MV-4-11 (cell line): ENCODE measurements at places on chromosomes 16 and 17.

- DNase-seq = peak; percentile 15
Measured at GRCh38 chr16:81435103-81435502, 9.5 kb upstream of the CMIP start.

DNA sequence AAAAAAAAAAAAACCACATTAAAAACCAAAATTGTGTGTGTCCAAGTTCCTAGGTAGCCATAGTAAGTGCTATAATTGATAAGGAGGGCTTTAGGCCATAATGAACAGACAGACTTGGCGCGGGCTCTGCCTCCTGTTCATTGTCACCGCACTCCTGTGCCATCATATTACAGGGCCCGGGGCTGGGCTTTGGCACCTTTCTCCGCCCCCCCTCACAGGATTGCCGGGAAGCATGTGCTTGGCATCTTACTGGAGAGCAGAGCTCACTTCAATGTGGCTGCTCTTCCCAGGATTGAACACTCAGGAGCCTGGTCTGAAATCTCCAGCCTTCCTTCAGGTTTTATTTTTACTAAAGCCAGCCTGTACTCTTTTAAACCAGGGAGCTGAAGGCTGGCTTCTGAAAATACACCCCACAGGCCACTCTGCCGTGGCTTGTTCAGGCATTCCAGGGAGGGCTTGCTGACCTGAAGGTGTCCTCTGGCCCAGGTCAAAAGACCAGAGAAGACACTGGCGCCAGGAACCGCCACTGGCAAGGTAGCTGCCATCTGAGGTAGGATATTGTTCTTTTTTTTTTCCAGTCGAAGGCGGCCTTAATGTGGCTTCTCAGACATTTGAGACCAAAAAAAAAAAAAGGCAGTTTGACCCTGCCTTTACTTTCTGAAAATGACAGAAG is 39.3 kb downstream of the DHRS7B start:
- no peak for DNase-seq

DNA sequence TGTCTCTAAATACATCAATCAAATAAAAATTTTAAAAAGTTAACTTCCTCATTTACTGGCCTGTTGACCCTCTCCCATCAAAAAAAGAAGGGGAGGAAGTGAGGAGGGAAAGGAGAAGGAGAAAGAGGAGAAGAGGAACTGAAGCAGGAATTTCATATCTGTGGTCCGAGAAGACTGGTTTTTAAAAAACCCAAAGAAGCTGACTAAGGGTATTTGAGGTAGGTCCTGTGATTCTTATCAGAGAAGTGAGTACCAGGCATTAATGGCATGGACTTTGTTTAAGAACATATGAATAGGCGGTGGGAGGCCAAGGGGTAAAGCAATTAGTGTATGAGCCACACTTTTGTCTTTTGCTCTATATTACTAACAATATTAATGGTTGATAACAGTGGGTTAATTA is 2.0 kb downstream of the SLC46A1 start:
- DNase-seq = peak; percentile 81

DNA sequence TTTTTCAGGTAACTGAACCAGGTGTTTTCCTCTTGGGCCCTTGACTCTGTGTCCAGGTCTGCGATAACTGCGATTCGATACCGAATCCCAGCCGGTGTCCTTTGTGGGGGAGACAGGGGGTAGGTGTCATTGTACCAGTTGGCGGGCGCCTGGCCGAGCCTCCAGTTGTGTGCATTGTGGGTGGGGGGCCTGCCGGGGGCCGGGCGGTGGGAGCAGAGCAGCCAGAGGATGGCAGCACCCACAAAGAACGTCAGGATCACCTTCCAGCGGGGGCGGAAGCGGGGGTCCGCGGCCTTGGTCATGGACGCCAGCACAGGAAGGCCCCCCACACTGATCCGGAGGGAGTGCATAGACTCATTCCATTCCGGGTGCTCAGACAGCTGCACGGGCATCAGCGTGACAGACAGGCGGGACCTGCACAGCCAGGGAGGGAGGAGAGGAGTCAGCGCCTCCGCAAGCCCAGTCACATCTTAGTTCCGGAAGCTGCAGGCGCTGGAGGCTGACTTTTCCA is 12.3 kb downstream of the CANT1 start:
- no peak for DNase-seq

DNA sequence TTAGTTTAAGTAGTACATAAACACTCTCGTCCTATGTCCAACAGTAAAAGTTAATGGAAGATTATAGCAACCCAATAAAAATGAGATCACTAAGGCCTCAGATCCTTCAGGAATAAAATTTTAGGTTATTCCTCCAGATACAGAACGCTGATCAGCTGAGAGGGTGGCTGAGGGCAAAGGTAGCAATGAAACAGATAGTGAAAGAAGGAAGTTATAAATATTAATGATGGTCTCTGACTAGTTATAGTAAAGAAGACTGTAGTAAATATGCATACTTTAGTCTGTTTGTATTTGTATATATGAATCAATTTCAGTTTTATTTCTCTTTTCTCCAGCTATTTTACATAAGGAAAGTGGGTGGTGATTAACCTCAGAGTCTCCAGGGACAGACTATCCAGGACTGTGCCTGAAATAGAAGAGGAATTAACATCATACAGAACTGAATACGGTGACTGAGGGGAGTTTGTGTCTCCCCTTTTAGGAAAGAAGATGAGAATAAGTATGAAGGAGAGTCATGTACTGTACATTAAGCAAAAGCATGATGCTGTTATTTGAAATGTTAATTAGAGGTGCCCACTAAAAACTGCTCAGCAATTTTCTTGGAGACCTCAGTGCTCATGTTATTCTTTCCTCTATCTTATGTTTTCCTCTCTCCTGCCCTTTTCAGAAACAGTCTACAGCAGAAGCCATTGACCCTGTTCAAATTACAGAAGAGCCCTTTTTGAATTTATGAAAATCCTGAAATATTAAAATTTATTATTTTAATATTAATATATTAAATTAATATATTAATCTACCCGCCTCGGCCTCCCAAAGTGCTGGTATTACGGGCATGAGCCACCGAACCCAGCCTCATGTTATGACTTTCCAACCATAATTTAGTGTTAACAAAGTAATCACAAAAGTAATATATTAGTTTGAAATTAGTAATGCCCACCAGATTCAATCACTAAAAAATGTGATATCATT is 36.5 kb upstream of the DHRS7B start:
- no peak for DNase-seq

DNA sequence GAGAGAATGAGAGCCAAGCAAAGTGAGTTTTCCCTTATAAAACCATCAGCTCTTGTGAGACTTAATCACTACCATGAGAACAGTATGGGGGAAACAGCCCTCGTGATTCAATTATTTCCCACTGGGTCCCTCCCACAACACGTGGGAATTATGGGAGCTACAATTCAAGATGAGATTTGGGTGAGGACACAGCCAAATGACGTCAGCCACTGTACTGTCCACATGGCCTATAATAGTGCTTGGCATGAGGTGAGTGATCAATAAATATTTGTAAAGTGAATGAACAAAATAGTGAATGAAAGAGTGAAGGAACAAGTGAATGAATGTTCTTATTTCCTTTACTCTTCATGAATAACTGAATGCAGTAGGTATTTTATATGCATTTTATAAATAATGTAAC is 199.1 kb upstream of the GOT2 start:
- DNase-seq = no peak

DNA sequence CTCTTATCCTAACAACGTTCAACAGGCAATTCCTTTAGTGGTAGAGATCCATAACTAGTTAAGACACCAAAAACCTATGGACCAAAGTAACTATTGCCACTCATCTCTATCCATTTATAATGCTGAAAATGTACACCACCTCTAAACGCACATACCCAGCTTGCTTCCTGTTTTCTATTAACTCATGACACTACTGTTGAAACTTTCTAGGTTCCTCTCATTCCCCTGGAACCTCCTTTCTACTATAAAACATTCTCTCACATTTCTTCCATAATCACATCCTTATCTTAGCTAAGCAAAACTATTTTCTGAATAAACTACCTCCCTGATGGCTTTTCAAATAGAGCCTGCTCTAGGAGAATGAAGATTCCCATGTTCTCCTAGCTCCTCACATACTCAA is 42.9 kb upstream of the KSR1 start:
- DNase-seq = peak; percentile 64

DNA sequence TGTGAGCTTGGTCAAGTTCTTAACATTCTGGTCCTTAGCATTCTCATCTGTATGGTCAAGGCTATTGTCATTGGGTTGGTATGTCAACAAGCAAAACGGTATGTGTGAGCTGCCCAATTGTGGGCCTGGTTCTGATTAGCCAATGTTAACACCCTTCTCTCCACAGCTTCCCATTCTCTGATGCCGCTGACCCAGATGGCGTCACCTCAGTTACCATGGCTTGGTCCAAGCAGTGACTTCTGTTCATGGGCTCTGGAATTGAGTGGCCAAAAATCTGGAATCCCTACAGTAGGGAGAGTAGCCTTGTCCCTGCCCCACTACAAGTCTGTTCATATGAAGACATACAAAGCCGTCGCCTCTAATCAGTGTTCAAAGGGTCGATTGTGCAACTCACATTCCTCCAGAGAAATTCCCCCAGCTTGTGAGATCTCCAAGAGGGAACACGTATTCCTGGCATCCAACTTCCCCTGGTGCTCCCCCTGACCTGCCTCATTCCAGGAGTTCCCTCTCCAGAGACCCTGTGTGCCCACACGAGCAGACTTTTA is 15.8 kb downstream of the TMEM98 start:
- no peak for DNase-seq

GRCh38 chr17:13485327-13485726 is 116.4 kb downstream of the HS3ST3A1 start:
- DNase-seq = peak; percentile 73

DNA sequence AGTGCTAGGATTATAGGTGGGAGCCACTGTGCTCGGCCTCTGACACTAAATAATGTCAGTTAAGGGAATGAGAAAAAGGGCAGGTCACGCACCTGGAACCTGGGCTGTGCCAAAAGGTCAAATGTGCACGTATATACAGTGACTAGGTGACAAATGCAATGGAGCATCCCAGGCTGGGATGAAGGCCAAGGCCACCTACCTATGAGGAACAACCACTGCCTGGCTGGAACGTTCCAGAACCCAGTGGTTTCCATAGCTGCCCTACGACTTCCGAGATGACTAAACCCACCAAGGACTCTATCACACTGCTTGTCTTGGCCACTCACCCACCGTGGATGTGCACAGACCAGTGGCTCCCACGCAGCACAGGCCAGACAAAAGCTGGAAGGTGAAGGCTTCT is 16.1 kb downstream of the ZNF500 start:
- no peak for DNase-seq

GRCh38 chr16:81843243-81843582 is 64.1 kb downstream of the PLCG2 start:
- no peak for DNase-seq

DNA sequence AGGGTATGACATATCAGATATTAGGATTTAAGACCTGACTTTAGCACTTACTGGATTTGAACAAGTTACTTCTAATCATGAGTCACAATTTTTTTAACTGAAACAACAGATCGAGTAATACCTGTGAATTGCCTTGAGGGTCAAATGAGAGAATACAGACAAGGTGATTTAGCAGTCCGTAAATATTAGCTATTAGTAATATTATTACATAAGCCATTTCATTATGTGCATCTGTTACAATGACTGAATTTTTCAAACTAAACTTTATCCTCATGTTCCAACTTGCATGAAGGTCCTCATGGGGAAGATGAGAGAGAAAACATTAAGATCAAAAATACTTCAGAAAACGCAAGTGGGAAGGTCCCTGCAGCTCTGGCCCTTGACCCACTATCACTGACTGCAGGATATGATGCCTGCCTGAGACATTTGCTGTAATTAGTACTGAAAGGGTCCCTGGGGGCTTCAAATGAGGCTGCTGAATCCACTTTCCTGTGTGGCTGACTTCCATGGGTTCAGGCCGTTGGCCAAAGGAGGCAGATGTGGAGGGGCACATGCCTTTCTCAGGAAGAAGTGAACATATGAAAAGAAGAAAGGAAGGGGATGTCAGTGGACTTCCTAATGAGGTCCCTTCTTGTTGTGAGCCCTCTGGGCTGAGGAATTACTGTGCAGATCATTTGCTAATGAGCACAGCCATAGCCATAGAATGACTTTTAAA is 441.7 kb downstream of the CDH11 start:
- no peak for DNase-seq

- DNase-seq = peak; percentile 49
Measured at GRCh38 chr17:1227917-1228780, 42.1 kb upstream of the BHLHA9 start.

DNA sequence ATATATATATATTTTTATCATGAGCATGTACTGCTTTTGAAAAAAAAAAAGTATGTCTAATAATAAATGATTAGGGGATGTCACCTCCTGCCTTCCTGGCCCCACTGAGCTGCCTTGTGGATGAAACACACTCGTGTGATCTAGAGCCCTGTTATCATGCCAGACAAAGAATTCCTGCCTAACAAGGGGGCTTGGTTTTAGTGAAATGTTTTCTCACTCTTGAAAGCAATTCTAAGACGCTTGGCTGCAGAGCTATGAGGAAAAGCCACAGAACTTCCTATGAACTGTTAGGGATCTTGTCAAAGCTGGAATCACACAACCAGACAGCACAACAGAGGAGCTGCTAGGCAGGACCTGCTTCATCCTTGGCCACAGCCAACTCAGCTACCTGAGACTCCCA is 4.0 kb downstream of the ZDHHC1 start:
- DNase-seq = no peak

DNA sequence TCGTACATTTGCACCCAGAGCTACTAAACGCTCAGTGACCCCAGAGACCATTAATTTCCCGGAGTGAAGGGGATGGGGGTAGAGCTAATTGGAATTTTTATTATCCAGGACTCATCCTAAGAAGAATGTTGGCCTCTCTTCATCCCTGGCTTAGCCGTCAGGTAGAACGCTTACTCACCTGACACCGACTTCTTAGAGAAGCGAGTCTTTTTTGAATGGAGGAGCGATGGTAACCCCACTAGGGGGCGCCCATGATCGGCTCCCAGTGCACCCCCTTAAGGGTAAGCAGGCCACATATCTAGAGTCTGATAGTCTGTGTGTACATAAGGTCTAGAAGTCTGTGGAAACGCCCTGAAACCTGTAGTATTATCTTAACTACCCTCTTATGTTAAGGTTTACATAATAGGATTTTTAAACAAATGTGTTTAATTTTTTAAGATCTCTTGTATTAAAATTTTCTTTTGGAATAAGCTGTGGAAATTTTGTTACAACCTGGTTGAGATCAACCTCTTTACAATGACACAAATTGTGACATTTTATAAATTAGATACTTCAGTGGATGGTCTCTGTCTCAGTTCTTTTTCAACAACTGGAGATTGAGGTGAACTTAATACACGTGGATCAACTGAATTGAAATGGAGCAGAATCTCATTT is 229.8 kb downstream of the CPPED1 start:
- no peak for DNase-seq

GRCh38 chr17:11446316-11446715 is 152.0 kb upstream of the DNAH9 start:
- no peak for DNase-seq

- no peak for DNase-seq
Measured at GRCh38 chr16:86736502-86736901, 158.2 kb downstream of the FOXL1 start.
